Mammary epithelial cell (primary cell): ENCODE measurements at places on chromosomes 16 and 17.

GRCh38 chr16:73912281-73912680 is 384.3 kb upstream of the PSMD7 start:
- DNase-seq, result no peak

- DNase-seq, result peak; percentile 11
Measured at GRCh38 chr17:10875984-10876555, 38.2 kb upstream of the PIRT start.

- DNase-seq, result no peak
Measured at GRCh38 chr16:85637808-85638647, 24.9 kb downstream of the GSE1 start.

DNA sequence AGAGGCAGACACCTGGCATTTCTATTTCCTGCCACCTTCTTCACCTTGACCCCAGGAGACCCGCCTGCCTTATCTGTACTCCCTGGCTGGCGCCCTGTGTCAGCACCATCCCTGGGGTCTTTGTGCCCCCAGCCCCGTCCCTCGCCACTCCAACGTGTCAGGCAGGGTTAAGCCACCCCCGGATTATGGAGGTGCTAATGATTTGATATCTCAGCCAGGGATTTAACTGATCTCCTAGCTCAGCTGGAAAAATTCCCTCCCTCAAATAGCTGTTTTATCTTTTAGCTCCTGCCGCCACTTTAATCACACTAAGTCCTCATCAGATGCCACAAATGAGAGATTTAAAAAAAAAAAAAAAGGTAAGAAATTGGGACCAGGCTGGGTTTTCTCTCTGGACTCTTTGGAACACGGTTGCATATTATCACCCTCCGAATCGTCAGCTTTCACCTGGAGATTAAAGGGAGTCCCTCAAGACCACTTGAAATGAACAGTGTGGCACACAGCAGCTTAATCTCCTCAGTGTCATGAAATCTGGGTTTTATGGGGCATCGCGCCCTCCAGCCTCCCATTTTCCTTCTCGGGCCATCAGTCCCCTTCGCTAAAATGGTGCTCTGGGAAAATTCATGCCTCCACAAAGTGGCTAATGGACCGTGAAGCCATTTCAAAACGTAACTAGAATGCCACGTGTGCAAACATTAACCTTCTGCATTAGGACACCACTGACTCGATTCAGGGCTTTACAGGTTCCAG is 26.2 kb upstream of the WFDC1 start:
- no peak for DNase-seq

- DNase-seq, result no peak
Measured at GRCh38 chr16:68247400-68247799, 2.2 kb downstream of the PLA2G15 start.

GRCh38 chr16:69717066-69717465 is 9.3 kb downstream of the NQO1 start:
- DNase-seq, result no peak

DNA sequence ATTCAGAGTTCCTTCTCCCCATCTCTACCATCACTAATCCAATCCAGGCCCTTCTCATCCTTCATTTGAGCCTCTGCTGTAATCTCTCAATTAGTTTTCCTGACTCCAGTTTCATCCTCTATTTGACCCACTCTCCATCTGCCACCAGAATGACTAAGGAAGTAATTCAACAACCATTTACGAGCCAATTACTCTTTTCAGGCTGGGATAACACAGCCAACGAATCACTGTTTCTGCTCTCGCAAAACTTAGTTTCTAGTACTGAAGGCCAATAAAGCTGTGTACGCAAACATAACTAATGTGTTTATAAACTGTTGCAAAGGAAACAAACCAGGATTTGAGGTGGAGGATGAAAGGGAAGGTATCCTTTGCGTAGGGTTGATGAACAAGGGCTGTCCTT is 53.7 kb downstream of the MAP2K6 start:
- no peak for DNase-seq

DNA sequence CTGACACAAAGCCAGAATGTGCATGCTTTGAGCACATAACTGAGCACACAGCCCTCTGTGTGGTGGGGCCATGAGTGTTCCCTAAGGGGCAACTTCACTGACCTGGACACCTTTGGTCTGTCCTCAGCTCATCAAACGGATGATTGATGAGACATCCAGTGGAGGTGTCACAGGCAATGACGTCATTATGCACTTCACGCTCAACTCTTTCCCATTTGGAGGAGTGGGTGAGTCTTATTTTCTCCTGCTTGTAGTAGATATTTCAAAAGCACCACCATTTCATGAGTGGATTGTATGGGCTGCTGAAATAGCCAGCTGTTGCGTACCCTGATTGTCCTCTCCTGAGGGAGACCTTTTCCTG is 16.2 kb downstream of the ALDH3A2 start:
- DNase-seq, result no peak

GRCh38 chr17:65176646-65177409 is 39.7 kb downstream of the RGS9 start:
- no peak for DNase-seq

- no peak for DNase-seq
Measured at GRCh38 chr16:77549876-77550275, 115.0 kb upstream of the ADAMTS18 start.

DNA sequence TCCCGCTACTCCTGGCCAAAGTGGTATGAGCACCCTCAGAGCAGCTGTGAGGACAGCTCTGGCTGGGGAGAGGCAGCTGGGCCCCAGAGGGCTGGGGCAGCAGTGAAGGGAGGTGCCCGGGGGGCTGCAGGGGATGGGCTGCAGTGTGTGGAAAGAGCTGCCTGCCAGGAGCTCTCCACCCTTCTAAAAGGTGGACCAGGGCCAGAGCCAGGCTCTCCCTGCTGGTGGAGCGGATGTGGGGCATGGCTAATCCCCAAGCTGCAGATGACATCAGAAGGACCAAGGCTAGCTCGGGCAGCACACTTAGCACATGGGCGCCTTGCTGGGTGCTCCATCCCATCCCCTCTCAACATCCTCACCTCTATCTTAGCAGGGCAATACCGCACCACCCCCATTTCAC is 103.1 kb downstream of the SDK2 start:
- DNase-seq, result no peak

DNA sequence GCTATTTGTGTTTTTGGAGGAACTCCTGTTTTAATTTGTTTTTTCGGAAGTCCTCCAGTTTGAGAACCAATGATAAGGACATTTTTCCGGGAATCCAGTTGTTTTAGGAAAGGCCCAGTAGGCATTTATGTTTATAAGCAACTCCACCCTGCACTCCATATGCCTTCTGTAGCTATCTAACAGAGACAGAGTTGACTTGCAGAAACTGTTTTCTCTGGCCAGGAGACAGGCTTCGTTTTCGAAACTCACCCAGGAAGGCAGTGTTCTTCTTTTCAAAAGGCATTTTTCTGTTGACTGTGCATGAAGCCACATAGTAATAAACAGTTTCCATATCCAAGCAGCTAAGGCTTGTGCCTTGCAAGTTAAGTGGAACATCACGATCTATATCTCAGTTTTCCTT is 587.1 kb downstream of the WWOX start:
- DNase-seq, result no peak

DNA sequence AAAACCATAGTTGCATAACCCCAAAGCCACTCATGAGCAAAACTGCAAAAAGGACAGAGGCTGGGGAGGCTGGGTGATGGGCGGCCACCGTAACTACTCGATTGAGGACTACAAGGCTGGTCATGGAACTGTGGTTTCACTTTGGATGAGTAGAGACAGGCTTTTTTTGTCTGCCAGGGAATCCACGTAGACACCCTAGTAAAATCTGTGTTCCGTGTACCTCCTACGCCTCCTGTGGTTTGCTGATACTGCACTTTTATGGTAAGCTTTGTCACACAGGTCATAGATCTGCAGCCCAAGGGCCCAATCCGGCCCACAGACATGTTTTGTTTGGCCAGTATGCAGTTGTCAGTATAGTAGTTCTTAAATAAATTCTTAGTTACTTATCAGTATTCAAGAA is 2.2 kb upstream of the TLCD3B start:
- DNase-seq, result peak; percentile 82

DNA sequence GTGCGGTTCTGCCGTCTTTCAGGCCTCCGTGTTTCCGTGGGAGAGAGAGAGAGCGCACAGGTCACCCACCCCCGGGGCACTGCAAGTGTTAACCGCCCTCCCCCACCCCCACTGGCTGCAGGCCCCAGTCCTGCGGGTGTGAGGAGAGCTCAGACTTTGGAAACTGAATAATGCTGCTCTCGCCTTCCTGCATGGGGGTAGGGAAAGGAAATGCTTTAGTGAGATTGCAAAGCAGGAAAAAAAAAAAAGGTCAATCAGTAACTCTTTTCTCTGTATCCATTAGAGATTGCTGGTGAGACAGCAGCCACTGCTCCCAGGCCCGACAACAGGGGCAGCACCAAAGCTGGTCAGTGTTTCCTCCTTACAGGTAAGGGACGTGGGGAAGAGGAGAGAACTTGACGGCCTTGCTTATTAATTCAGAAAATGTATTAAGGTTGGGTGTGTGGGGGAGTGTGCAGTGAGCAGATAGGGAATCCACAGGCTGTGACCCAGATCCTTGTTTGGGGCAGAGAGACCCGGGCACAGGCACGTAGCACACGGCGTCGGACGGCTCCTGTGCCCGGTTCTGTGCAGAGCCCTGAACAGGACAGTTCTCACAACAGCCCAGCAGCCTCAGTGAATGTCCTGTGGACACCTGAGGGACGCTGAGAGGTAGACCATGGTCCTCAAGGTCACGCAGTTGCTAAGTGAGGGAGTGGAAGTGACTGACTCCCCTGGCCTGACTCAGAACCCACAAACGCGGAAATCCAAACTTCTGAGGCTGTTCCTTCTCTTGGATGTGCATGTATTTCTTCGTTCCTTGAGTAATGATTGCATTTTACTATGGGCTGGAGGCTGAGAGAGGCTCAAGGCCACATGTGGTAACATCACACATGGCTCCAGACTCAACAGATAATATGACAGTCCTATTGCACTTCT is 156.5 kb downstream of the FOXL1 start:
- DNase-seq, result no peak

GRCh38 chr17:71184716-71185115 is 936.1 kb upstream of the SOX9 start:
- peak; percentile 54 for DNase-seq

DNA sequence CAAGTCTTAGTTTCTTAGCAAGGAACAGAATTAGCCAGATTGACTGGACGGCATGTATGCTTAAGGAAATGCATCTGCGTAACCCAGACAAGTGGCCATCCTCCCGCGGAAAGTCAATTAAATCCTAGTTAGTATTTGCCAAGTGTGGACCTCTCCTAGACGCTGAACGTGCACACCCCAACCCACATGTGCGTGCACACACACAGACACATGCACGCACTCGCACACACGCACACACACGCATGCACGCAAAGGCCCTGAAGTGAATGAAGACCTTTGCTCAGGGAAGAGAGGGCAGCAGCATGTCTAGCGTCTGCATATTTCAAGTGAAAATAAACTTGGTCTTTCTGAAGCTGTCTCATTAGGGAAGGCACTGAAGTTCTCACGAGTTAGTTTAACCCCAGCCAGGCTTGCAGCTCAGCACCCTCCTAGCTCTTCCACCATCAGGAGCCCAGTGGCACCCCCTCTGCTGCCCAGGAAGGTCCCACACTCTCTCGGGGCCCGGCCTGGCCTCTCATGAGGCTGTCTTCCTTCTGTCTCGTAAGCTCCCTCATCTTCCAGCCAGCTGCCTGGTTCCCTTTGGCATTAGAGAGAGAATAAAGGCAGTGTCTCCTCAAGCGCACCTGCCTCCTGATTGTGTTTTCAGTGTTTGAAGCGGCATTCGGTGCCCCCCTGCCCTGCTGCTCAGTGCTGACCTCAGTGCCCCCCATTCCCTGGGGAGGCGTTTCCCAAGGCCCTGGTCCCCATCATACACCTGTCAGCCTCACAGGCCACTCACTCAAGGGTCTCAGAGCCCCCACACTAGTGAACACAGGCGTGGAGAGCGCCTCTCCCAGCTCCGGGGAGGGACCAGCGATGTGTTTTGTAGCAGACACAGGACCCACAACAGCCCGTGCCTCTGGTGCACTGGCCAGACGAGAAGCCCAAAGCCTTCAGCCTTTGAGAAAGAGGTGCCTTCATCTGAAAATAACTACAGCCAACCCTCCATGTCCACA is 52.2 kb upstream of the CHMP6 start:
- DNase-seq, result no peak

GRCh38 chr16:642189-643049 is 791 bp downstream of the MCRIP2 start:
- no peak for DNase-seq

- no peak for DNase-seq
Measured at GRCh38 chr17:9890124-9890523, 14.9 kb downstream of the RCVRN start.

DNA sequence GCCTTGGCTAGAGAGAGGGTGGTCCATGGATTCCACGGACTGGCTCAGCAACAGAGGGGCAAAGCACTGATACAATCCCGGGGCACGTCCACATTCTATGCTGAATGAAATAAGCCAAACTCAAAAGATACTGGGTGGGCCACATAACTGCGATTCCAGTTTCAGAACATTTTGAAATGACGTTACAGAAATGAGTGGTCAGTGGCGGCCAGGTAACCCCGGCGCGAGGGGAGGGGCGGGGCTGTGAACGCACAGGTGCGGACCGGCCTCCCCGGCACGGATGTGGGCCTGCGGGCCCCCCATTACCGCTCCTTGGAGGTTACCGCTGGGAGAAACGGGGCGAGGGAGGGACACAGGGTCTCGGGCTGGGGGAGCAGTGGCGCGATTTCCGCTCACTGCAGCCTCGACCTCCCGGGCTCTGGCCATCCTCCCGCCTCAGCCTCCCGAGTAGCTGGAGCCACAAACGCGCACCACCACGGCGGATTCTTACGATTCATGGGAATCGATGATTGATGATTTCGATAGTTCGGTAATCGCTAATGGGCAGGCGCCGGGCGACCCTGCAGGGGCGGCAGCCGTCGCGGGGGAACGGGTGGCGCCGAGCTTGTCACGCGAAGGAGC is 559 bp downstream of the MVD start:
- peak; percentile 17 for DNase-seq

DNA sequence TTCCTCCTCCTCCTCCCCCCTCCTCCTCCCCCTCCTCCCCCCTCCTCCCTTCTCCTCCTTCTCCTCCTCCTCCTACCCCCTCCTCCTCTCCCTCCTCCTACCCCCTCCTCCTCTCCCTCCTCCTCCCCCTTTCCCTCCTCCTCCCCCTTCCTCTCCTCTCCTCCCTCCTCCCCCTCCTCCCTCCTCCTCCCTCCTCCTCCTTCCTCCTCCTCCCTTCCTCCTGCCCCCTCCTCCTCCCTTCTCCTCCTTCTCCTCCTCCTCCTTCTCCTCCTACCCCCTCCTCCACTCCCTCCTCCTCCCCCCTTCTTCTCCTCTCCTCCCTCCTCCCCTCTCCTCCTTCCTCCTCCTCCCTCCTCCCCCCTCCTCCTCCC is 6.6 kb upstream of the PDP2 start:
- no peak for DNase-seq

- no peak for DNase-seq
Measured at GRCh38 chr16:58269526-58269925, 25.3 kb downstream of the PRSS54 start.

DNA sequence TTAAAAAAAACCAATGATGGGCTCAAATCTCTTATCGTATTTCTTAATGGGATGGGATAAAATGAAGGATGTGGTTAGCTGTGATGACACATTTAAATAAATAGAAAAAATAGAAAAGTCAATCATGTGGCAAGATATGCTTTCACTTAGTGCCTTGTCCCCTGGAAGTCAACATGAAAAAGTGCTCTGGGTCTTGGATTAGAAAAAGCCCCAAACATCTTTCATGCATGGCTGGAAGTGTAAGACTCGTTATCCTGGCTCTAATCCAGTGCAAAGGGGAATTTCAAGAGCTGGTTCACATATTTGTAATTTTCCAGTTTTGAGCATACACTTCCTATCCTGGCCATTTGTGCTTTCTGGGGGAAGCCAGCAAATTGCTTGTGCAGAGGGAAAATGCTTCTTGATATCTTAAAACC is 160.9 kb downstream of the MAP2K6 start:
- no peak for DNase-seq
